Tibial nerve (tissue), 4 donors: ENCODE measurements at places on chromosomes 13 and 19. TPM values are rescaled to one million over a fixed set of nuclear protein-coding genes. Genes with fewer than 3 reads are reported as not detected.

The NALCN gene
- total RNA-seq: 11.8 TPM

GRCh38 chr13:45441633-45442032 lies 23.1 kb upstream of the COG3 start:
- DNase-seq: no peak

DNA sequence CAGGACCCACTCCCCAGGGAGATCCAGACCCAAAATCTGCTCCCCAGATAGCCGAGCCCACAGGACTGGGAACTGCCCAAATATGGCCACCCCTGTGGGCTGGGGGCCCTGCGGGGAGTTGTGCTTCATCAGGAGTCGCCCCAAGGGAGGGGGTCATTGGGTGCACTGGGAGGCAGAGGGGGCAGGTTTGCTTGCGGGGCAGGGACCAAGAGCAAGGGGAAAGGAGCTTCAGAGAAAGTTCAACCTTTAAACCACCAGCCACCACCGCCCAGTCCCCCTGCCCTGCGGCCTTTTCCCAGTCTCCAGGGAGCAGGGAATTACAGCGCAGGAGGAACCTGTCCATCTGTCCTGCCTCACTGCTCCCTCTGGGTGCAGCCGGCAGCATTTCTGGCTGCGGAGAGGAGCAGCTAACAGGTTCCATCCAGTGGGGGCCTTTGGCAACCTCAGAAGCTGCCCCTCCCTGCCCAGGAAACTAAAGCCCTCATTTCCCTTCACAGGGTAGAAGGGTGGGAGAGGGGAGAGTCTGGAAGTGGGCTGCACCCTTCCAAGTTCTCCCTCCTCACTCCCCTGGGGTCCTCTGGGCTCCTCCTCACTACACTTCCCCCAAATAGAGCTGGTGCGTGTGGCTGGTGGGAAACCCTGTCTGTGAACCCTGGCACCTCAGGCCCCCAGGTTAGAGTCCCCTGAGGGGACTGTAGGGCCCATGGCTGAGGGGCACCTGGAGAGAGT lies 13.8 kb upstream of the ASF1B start:
- no peak for DNase-seq

- DNase-seq: no peak
These were observed 124.9 kb upstream of the UBL3 start for GRCh38 chr13:29975283-29975682.

The CYP2F1 gene
- total RNA-seq: not detected

The PLVAP gene
- 142 TPM for total RNA-seq

DNA sequence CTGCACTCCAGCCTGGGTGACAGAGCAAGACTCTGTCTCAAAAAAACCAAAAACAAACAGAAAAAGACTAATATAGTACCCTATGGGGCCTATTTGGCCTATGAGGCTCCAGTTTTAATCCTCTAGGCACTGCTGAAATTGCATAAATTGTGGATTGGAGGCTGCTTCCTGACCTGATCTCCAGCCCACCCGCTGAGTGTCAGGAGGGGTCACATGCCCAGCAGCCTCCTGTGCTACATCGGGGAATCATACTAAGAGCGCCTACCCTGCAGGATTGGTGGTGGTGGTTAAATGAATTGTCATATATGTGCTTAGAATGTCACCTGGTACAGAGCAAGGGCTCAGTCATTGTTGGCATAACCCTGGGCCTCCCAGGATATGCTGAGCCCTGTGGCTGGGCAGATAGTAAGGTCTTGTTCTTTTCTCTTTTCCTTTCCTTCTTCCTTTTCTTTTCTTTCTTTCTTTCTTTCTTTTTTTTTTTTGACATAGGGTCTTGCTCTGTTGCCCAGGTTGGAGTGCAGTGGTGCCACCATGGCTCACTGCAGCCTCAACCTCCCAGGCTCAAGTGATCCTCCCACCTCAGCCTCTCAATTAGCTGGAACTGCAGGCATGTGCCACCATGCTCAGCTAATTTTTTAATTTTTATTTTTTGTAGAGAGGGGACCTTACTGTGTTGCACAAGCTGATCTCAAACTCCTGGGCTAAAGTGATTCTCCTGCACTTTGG lies 31.3 kb downstream of the LTBP4 start:
- DNase-seq: no peak

The FGF22 gene
- total RNA-seq: 0.30 TPM

The ASF1B gene
- 0.90 TPM for total RNA-seq

The KLK7 gene
- total RNA-seq: 0.90 TPM

DNA sequence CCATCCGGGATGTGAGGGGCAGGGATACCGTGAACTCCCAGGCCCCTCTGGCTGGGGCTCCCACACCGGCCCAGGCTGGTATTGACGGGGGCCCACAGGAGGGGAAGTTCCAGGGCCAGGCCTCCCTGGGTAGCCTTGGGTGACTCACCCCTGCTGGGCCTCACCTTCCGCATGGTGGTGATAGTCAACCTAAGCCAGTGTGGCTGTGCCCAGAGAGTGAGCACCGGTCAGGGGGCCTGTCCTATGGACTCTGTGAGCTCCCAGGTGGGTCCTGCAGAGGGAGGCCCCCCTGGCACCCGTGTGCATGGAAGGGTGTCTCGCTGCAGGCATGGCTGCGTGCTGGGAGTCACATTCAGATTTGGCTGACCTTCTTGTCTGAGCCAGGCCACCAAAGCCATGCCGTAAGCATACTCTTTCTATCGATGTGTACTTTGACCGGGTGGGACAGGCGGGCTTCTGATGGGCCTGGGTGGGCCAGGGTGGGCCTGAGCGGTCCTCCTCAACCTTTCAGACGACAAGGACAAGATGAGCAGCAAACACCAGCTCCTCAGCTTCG lies 27.6 kb downstream of the DHX34 start:
- no peak for DNase-seq

The STAP2 gene
- total RNA-seq: 6.0 TPM

The IGFL1 gene
- not detected for total RNA-seq

DNA sequence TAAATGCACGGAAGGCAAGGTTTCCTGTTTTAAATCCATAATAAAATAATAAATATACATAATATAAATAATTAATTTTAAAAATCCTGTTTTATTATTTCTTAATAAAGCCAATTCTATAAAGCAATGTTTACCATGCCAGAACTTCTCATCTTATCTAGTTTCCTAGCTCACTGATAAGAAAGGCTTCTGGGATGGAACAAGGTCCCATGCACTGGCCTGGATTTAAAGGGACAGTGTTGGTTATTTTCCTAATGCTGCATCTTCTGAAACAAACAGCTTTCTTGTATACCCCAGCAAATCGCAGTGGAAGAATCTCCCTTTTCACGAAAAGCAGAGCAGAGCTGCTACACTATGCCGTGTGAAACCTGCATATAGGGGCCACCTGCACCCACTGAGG lies 68.8 kb downstream of the LNX2 start:
- DNase-seq: no peak

The ZNF723 gene
- not detected for total RNA-seq

DNA sequence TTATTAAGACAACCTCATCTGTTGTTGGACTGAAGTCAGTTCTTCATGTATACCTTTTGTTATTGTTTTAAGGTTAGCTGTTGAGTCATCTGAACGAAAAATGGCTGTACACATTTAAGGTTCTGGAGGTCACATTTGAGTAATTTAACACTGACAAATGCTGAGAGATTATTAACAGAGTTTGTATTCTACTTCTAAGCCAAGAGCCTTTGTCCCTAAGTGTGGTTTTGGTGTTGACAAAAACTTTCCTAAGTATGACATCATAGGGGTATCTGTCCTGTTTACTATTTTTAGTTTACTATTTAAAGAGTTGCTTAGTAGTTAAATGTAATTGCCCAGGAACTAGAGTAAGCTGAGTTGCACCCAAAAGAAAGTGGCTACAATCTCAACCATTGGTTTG lies 71.9 kb downstream of the CDK8 start:
- no peak for DNase-seq

DNA sequence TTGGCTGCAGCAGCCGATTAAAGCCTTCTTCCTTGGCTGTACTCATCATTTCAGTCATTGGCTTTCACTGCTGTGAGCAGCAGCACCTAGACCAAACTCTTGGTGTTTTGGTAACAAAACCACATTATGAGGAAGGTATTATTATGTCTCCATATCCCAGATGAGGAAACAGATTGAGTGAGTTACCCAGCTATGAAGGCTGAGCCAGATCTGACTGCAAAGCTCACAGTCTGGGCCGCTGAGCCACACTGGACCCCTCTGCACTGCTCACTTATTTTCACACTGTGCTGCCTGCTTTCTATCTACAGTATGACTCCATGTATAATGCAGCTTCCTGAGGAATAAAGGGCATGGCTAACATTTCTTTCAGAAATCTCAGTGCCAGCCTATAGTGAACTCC lies 24.5 kb downstream of the CRYL1 start:
- DNase-seq: no peak

The KIR3DL2 gene
- total RNA-seq: not detected

The C19orf67 gene
- not detected for total RNA-seq

The RBM42 gene
- total RNA-seq: 88.3 TPM

DNA sequence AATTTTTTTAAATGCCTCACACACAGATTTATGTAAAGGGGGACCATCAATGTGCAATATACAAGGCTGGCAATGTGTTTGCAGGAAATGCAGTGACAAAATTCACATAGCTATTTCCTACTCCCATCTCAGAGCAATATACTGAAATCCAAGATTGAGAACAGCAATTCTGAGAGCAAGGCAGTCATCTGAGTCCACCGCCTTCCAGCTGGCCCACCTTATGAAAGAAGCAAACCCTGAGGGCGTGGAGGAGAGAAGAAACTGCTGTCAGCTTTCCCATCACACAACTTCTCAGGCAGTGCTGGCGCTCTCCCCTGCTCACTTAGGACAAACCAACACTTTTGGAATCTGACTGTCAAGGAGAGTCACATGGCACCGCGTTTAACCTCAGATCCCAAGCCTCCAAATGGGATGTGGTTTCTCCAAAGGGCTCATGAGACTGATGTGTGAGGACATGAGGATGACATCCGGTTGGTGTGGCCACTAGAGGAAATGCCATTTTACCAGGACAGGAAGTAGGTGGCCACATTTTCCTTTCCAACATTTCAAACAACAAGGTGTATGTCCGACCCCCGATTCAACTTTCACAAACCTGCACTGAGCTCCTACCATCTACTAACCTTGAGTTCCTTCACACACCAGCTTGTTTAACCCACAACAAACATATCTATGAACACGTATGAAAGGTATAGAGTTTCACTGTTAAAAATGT lies 3.7 kb upstream of the DOCK9 start:
- no peak for DNase-seq

- DNase-seq: peak; percentile 21
These were observed 51.3 kb upstream of the LSM14A start for GRCh38 chr19:34120846-34121639.

GRCh38 chr13:62684359-62684758 lies 1268.7 kb upstream of the PCDH20 start:
- no peak for DNase-seq

DNA sequence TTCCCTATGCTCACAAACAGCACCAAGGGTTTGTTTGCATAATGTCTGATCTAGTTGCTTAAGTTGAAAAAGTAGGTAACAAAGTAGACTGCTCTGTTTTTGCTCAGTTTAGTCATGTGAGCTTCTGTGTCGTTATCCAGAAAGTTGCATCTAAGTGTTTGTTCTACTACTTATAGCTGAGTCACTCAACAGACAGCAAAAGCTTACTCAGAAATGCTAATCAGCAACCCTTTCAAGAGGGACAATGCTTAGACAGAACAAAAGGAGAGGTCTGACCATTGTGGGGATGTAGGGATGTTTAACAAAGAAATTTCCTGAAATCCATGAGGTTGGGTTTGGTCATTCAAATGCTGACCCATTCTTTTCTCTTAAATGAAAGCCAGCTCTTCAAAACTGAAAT lies 106.4 kb downstream of the ATP8A2 start:
- DNase-seq: no peak

The CD70 gene
- 0.87 TPM for total RNA-seq

- DNase-seq: no peak
These were observed 133.2 kb downstream of the VWA8 start for GRCh38 chr13:41827507-41828213.
